Activated T-helper 1 cell treated with anti-CD3 and anti-CD28 coated beads, Interleukin-2, amount 50 U/mL, for 16 hours (primary cell): ENCODE measurements at places on chromosomes 12 and 14.

DNA sequence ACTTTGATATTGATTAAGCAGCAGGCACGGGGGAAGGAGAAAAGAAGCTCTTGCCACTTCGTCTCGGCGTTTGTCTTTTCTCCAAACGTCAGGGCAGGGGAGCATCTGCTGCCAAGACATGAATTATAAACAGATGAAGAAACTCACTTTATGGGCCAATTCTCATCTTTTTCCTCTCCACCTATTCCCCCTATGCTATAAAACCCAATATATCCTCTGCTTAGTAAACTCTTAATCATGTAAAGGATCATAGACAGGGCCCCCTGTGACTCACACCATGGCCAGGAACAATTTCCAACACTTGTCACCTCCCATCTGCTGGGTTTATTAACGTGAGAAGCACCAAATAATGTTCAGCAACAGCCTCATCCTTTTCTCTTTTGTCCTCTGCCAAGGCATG lies 1092.1 kb upstream of the TMEM132C start:
- DNase-seq, result no peak

DNA sequence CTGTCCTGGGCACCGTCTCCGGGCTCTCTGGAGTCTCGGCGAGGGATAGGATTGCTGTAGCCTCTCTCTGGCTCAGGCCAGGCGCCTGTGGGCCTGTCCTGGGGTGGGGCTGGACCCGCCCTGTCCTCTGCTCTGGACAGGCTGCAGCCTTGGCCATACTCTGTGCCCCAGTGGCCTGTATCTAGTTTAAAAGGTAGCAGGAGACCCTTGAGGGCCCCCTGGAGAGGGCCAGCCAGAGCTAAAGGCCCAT lies 1.8 kb downstream of the KIF26A start:
- DNase-seq, result no peak

DNA sequence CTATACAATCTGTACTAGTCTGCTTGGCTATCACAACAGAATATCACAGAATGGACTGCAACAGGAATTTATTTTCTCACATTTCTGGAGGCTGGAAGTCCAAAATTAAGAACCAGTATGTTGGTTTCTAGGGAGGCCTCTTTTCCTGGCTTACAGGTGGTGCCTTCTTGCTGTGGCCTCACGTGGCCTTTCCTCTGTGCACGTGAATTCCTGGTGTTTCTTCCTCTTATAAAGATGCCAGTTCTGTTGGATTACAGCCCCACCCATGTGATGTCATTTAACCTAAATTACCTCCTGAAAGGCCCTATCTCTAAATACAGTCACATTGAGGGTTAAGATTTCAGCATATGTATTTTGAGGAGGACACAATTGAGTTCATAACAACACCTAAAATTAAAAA lies 32.1 kb upstream of the C2CD5 start:
- no peak for DNase-seq

GRCh38 chr12:95805864-95806671 lies 15.5 kb upstream of the NTN4 start:
- DNase-seq, result no peak

GRCh38 chr12:120321382-120322202 lies 6.0 kb downstream of the PLA2G1B start:
- no peak for DNase-seq

- DNase-seq, result peak; percentile 79
Observed at GRCh38 chr12:6965026-6965661, 5.3 kb downstream of the PHB2 start.

DNA sequence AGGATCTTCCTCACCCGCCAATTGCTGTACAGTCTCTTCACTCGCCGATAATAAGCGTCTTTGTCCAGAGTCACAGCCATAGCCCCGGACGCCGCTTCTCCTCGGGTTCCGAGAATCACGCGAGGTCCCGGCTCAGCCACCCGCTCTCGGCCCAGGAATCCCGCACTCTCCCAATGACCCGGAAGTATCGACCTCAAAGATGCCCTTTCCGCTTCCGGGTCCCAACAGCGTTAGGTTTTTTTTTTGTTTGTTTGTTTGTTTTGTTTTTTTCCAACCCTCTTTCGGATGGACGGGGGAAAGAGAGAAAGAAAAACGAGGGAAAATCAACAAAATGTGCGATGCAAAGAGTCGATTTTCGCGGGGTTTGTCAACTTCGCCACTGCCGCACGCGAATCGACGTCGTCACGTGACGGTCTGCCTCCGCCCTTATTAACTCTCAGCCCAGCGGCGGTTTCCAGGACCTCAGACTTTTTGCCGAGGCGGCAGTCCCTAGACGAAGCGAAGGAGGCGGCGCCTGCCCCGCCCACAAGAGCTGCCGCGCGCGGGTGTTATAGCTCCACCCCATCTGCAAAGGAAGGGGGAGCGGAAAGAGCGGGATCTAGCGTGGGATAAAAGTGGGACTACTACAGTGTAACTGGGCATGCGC lies at the start of gene SUPT16H:
Gene SUPT16H (minus strand): TSS at position 172 of the 646 bp plus-strand sequence. CDS start 92 bp downstream, at position 80.
- peak; percentile 90 for DNase-seq

GRCh38 chr12:81095501-81096232 lies 17.8 kb downstream of the ACSS3 start:
- no peak for DNase-seq
